ENCODE measurements at places on chromosomes 7 and 10.

DNA sequence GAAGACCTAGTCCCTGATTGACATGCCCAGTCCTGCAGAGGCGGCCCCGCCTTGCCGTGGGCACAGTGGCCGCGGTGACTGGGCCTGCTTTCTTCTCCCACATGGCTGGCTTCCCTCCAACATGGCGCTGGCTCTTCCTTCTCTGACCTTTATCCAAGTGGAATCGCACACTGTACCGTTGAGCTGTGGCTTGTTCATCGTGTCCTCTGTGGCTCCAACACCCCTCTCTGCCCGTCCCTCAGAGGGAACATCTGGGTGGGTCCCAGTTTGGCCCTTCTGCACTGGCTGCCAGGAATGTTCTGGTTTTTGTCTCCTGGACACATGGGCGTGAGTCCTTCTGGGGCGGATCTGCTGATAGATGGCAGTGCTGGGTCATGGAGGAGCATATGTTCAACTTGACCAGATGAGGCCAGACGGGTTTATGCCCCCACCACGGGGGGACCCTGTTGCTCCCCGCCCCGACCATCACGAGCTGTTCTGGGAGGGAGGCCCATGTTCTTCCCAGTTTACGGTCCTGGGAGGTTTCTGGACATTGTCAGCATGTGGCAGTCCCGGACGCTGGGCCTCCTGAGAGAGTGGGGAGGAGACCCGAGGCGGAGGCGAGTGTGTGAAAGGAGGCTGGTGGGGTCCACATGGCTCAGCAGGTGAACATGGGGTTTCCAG, 63.5 kb downstream of the LHPP start:
- no peak for DNase-seq

GRCh38 chr10:13608246-13608853, 21.6 kb downstream of the PRPF18 start:
- DNase-seq, result no peak

- DNase-seq, result no peak
Observed at GRCh38 chr7:71506822-71507221, 374.9 kb downstream of the GALNT17 start.

DNA sequence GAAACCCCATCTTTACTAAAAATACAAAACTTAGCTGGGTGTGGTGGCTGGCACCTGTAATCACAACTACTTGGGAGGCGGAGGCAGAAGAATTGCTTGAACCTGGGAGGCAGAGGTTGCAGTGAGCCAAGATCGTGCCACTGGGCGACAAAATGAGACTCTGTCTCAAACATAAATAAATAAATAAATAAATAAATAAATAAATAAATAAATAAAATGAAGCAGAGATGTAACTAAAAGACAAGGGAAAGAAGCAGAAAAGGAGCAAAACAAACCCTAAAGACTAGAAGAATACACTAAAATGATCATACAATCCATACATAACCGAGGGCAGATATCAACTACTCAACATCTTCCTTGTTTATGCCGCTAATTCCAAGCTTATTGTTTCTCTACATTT, 209.8 kb downstream of the TYW1 start:
- DNase-seq, result no peak

GRCh38 chr10:69089638-69090599, 2.0 kb downstream of the SRGN start:
- peak; percentile 49 for DNase-seq

GRCh38 chr10:45599646-45600045, 72.9 kb downstream of the ZFAND4 start:
- DNase-seq, result no peak

- no peak for DNase-seq
Observed at GRCh38 chr7:30168835-30169573, 34.2 kb downstream of the MTURN start.

- DNase-seq, result no peak
Observed at GRCh38 chr7:141722529-141722928, 14.4 kb downstream of the WEE2 start.

DNA sequence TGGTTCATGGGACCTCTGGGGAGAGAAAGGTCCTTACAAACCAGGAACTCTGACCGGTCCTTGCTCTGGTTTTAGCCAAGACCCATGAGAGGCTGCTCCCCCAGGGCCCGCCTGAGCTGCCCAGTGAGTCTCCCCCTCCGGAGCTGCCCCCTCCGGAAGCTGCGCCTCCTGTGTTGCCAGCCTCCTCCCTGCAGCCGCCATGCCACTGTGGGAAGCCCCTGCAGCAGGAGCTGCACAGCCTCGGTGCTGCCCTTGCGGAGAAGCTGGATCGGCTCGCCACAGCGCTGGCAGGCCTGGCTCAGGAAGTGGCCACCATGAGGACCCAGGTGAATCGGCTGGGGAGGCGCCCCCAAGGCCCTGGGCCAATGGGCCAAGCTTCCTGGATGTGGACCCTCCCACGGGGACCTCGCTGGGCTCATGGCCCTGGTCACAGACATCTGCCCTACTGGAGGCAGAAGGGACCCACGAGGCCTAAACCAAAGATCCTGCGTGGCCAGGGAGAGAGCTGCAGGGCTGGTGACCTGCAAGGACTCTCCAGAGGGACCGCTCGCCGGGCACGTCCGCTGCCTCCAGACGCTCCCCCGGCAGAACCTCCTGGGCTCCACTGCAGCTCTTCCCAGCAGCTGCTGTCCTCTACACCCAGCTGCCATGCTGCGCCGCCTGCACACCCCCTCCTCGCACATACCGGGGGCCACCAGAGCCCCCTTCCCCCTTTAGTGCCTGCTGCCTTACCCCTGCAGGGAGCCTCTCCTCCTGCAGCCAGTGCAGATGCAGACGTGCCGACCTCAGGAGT, 40.1 kb downstream of the ZNF467 start:
- DNase-seq, result no peak

GRCh38 chr10:97927622-97928021, 78.0 kb downstream of the GOLGA7B start:
- no peak for DNase-seq

- DNase-seq, result no peak
Observed at GRCh38 chr7:154497751-154498150, 445.6 kb downstream of the DPP6 start.

DNA sequence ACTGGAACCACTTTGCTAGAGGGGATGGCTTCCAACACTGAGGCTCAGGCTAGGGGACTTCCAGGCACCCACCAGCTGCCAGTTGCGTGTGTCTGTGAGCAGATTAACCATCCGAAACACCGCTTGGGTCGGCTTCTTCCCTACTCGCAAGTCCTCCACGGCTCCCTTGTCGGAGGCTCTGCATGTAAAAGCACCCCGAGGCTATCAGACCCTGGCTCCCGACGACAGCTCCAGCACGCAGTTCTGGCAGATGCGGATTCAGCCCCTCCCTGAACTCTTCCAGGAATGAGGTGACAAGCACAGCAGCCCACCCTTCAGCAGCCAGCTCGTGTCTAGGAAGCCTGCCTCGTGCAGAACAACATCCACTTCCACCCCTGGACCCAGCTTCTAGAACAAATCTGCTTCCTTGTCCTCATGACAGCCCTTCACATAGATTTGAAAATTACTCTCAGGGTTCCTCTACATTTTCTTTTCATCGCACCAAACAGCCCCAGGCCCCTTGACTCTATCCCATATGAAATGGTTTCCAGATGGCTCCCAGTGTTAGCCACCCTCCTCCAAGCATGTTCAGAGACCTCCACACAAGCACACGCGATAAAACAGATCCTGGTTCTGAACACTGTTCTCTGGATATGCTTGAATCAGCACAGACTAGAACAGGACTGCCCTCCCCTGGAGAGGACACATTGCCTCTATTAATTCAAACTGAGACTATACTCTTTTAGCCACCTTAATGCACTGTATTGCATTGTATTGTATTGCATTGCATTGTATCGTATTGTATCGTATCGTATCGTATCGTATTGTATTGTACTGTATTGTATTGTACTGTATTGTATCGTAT, 44.6 kb downstream of the SLIT1 start:
- no peak for DNase-seq

GRCh38 chr7:90484706-90485105, 15.3 kb downstream of the PTTG1IP2 start:
- no peak for DNase-seq

DNA sequence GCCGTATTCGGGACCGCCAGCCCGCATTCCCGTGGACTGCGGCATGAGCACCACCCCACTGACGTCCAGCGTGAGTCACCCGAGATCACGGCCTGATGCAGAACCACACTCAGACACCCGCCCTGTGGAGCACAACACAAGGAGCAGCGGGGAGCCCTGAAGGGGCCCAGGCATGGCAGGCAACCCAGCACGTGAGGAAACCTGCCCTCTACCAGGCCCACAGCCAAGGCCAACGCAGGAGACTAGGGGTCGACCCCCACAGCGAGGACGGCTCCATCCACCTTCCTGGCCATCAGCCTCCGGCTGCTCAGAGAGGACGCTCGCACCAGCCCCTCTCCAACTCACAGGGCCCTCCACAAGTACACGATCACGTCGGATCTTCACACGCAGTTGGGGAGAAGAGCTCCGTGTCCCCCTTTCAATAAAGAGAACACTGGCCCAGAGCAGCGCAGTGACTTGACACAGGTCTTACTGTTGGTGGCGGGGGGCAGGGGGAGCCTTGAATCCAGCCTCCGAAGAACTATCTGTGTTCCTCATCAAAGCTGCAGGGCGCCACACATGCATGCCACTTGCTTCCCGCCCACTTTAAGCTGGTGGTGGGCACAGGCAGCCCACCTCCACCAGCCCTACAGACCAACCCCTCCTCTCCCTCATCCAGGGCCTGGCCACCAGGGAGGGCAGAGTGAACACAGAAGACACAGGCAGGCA, 22.0 kb downstream of the MAD1L1 start:
- no peak for DNase-seq

DNA sequence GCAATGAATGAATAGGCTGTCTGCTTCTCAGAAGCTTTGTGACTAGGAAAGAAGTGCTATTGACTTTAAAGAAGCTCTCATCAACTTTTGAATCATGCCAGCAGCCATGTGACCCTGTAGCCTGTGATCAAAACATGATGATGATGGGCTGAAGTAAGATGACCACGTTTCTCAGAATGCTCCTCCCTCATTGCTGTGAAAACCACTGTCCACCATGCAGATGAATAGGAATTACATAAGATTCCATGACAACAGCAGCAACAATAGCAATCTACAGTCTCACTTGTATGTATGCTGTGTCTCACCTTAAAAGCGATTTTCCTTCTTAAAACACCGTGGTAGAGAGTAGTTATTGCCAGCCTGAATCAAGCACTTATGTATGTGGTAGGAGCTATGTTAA, 228.4 kb downstream of the TRIL start:
- DNase-seq, result no peak

GRCh38 chr10:105128111-105128510, 487.0 kb downstream of the SORCS3 start:
- DNase-seq, result no peak

DNA sequence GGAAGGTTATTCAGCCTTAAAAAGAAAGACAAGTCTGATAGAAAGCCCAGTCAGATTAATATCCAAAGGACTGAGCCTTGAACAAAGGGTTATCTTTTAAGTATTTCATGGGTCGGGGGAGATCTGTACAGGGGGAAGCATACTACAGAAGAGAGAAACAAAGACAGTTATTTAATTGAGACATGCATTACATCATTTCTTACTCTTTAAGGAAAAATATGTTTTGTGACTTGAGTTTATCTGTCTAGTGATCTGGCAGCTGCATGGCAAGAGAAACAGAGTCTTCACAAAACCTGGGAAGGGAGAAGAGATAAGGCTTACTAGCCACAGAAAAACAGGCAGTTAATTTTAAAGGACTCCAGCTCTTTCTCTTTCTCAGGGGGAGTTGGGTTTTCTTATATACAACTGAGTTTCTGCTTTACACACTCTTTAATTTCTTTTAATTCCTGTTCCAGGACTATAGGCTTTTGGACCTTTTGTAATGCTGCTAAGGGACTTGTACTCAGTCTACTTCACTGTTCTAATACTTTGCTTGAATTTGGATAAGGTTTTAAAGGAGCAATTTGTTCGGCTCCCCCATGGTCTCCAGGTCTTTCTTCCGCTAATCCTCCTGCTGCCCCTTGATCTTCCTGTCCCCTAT, 20.9 kb upstream of the CYP3A43 start:
- no peak for DNase-seq

GRCh38 chr7:2966466-2967078, 77.1 kb downstream of the CARD11 start:
- no peak for DNase-seq

GRCh38 chr7:111752022-111752582, 189.8 kb upstream of the IMMP2L start:
- peak; percentile 51 for DNase-seq

GRCh38 chr10:128070721-128071416, 55.4 kb downstream of the MKI67 start:
- DNase-seq, result no peak

DNA sequence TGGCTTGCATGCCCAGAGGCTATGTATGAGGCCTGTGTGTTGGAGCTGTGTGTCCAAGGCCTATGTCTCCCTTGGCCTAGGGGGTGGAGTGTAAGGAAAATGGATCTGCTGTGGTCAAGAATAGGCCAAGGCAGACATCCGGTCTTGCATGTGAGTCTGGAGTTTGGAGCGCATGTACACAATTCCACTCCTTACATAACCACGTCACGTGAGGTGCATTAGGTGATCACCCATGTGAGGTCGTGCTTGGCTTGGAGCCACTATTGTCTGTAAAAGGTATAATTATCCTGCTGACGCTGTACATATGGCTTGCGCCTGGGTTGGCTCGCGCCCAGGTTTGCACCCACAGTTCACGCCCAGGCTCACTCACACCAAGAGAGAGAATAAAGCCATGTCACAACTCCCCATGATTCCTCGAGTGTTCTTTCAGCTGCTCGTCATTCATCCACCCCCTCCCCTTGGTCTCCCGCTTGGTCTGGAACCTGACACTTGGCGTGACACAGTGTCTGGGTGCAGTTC, 105.5 kb downstream of the BICC1 start:
- no peak for DNase-seq

GRCh38 chr10:71357792-71358265, 38.8 kb downstream of the SLC29A3 start:
- no peak for DNase-seq

GRCh38 chr7:122329145-122329802, 24.7 kb upstream of the FEZF1 start:
- no peak for DNase-seq

GRCh38 chr7:133629701-133630100, 376.8 kb downstream of the EXOC4 start:
- DNase-seq, result no peak

- DNase-seq, result no peak
Observed at GRCh38 chr7:127959770-127960169, 71.5 kb downstream of the LRRC4 start.

DNA sequence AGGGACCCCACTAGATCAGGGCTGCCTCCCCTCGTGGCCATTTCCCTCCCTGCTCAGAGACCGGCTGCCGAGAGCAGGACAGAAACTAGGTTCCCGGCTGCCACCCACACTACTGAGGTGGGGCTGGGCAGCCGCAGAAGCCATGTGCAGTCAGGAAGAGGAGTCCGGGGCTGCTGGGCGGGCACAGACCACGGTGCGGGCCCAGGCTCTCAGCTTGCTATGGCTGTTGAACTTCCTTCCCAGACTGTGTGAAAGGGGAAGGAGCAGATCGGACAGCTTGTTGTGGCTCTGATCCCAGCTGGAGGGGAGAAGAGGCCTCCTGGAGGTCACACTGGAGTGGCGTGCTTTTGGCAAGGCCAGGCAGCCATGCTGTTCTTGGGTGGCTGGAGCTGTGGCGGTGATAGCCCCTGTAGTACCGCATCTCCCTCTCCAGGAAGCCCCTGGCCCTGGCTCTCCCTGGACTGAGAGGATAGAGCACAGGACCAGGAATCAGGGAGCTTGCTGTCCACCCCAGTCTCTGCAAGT, 56.8 kb downstream of the HK1 start:
- DNase-seq, result no peak

- peak; percentile 43 for DNase-seq
Observed at GRCh38 chr7:5630670-5631069, 150.8 kb downstream of the RNF216 start.

GRCh38 chr7:102916426-102916825, 3.6 kb downstream of the LRRC17 start:
- no peak for DNase-seq

Measured in naive thymus-derived CD8-positive, alpha-beta T cell (primary cell).